ENCODE measurements at places on chromosomes 5 and 9. TPM values are rescaled to one million over a fixed set of nuclear protein-coding genes. Genes with fewer than 3 reads are reported as not detected.

Gene GABRA1
- 0.09 TPM for polyA plus RNA-seq

Gene FAM200C
- polyA plus RNA-seq, result 0.74 TPM

Gene COL15A1
- polyA plus RNA-seq, result 61.5 TPM

Gene FYB1
- polyA plus RNA-seq, result 1.1 TPM

Gene DDX31
- 6.7 TPM for polyA plus RNA-seq

Gene STC2
- 10.6 TPM for polyA plus RNA-seq

Gene KIF24
- polyA plus RNA-seq, result 0.22 TPM

Gene CCDC180
- polyA plus RNA-seq, result 4.2 TPM

Data from adipose tissue (tissue), 3 donors.